ENCODE measurements at places on chromosomes 11 and 22.

DNA sequence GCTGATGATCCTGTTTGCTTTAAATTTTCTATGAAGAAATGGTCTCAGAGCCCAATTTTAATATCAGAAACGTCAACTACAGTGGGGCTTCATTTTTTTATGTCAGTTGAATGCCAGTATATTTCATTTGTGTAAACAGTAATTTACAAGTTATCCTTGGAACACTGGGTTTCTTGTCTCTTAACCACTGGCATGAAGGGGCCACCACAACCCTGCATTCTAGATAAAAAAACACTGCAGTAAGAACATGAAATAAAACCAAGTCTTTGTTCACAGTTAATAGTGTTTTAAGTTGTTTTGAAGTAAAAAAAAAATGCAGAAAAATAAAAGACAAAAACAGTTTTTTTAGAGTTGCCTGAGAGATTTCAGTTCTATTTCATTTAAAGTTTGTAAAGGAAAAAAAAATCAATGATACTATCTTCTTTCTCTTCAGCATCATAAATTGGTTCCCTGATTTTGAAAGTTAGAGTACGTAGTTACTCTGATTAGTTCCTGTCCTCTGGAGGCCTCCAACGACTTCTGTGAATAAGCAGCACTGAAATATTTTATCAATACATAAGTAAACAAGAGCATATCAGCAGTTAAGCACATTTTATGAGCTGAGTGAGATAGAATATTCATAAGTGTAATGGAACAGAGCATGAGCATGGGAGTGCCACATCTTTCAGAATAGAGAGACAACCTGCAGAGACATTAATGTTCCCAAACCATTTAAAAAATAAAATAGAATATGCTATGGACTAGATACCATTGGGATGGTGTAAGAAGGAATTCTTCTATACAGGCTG is 7.8 kb upstream of the DDI1 start:
- no peak for DNase-seq
- no peaks in the 10 kb centered on the region for H3K27me3 ChIP-seq
- H3K4me3 ChIP-seq = no peak overlapping the region
- H3K27ac ChIP-seq = no peak overlapping the region
- H3K36me3 ChIP-seq = no peaks in the 10 kb centered on the region
- no peaks in the 10 kb centered on the region for H3K4me1 ChIP-seq

DNA sequence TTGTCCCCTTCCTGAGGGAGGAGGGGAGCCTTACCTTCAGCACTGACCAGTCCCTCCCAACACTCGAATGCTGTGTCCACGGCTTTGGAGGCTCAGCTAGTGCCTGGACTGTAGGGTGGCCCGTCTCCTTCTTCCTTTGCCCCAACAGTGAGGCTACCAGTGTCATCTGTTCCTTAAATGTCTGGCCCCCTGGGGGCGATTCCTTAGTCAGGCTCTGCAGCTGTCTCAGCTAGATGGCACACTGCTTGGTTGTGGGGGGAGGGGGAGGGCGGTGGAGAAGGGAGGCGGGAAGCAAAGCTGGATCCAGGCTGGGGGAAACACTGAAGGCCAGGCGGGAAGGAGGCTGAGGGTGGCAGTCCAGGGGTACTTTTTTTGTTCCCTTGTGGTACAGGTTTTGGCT is at the start of gene IGSF22:
IGSF22 (minus strand) TSS at position 149 of the 400 bp plus-strand sequence. CDS start 1,952 bp downstream, outside the sequence.
- DNase-seq = no peak
- H3K36me3 ChIP-seq = no peaks in the 10 kb centered on the region
- no peak within 1 kb of the TSS for H3K4me3 ChIP-seq
- H3K27me3 ChIP-seq = no peaks in the 10 kb centered on the region
- H3K27ac ChIP-seq = no peak within 1 kb of the TSS

DNA sequence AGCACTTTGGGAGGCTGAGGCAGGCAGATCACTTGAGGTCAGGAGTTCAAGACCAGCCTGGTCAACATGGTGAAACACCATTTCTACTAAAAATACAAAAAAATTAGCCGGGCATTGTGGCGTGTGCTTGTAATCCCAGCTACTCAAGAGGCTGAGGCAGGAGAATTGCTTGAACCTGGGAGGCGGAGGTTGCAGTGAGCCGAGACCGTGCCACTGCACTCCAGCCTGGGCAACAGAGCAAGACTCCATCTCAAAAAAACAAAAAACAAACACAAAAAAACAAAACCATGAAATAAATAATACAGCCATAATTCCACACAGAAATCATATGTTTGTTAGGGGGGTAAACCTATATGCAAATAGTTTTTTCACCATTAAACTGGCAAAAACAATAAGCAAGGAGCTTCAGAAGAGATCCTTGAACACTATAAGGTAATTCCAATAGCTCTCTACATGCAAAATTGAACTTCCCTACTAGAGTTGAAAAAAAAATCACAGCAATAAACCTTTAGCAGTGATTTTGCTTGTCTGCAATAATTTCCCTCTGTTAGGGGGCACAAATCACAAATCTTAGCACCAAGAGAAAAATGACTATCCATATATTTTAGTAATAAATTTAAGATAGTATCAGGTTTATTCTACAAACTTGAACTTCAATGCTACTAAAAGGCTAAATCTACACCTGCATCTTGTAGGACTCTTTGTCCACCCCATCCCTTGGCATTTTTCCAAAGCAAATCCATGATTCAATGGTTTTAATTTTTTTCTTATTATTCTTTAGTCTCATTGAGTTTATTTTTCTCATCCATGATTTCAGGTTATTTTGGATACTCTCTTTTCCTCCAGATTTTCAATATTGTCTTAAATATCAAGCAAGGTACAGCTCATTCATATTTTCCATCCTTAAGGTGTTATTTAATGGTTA is 3.9 kb downstream of the CSTF3 start:
- no peak for DNase-seq
- no peaks in the 10 kb centered on the region for H3K36me3 ChIP-seq
- peaks cover 13% of the 10 kb centered on the region for H3K4me1 ChIP-seq

GRCh38 chr22:20240447-20240764 is 27.7 kb downstream of the RTN4R start:
- DNase-seq = no peak
- H3K4me1 ChIP-seq = no peaks in the 10 kb centered on the region
- H3K4me3 ChIP-seq = no peak overlapping the region
- H3K27me3 ChIP-seq = no peaks in the 10 kb centered on the region
- no peak overlapping the region for H3K27ac ChIP-seq
- H3K36me3 ChIP-seq = no peaks in the 10 kb centered on the region

DNA sequence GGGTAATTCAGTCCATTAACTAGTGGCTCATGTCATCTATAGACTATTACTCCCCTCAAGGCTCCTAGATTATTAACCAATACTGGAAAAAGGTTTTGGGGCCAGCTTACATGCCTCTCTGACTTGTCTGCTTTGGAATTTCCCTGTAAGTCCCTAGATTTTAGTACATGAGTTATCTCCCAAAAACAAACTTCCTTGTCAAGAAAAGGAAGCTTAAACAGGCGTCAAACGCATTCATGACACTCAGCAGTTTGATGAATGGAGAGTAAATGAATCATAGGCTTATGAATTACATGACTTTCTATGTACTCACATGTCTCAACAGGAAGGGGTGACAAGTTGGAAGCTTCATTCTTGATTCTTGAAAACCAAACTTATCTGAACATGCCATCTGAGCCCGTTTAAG is 70.8 kb downstream of the BLID start:
- DNase-seq = no peak
- H3K27ac ChIP-seq = peak overlapping the region; percentile 98
- no peaks in the 10 kb centered on the region for H3K27me3 ChIP-seq
- H3K36me3 ChIP-seq = no peaks in the 10 kb centered on the region
- no peaks in the 10 kb centered on the region for H3K4me1 ChIP-seq
- H3K4me3 ChIP-seq = no peak overlapping the region

DNA sequence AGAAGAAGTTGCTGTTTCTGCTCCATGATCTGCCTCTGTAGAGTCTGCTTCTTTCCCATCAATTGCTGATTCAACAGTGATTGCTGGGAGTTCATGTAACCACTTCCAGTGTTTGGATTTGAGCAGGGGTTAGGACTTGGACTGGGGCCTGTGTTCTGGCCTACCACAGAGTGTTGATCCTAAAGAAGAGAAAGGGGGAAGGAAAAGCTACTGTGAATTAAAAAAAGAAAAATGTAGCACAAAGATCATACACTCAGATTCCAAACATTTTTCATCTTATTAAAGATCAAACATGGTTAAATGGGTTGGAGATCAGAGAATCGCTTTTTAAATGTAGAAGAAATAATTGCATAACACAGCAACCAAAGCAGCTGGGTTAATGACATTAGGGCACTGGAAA is 67.6 kb upstream of the MTMR2 start:
- no peaks in the 10 kb centered on the region for H3K4me1 ChIP-seq
- H3K36me3 ChIP-seq = no peaks in the 10 kb centered on the region
- H3K4me3 ChIP-seq = no peak overlapping the region
- DNase-seq = no peak

DNA sequence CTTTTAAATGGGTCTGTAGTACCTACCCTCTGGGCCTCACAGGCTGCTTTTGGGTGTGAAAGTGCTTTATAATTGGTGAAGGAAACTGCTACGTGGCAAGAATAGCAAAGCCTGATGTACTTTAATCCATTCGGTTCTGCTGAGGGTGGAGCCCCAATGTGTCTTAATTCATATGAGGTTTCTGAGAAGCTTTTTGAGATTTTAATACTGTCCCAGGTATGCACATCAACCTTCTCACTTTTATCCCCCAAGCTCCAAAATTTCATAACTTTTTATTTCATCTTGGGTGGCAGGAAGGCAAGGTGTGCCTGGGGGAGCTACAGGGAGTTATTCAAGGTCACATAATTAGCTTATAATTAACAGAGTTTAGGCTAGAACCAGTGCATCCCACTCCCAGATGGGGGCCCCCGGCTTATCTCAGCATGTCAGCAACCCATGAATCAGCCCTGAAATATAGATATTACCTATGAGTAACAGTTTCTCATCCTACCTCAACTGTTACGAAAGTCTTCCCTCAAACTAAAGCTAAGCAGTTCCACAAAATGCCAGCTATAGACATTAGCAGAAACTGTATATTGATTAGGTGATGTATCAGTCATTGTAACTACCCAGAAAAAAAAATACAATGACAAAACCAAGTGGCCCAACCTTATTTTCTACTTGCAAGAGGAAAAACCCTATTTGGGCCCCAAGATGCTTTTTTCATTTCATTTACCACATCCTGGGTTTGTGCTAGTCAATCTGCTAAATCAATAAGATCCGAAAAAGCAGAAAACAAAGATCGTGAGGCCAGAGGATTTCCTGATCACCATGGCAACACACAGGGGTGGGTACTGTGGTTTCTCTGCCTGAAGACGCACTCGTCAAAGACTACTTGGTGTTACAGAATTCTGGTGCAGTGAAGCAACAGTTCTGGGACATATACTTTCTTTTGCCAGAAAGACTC is 26.7 kb downstream of the CD44 start:
- H3K4me3 ChIP-seq = no peak overlapping the region
- no peaks in the 10 kb centered on the region for H3K36me3 ChIP-seq
- peak overlapping the region; percentile 87 for H3K27ac ChIP-seq
- H3K4me1 ChIP-seq = peaks cover 87% of the 10 kb centered on the region
- DNase-seq = no peak
- no peaks in the 10 kb centered on the region for H3K27me3 ChIP-seq

DNA sequence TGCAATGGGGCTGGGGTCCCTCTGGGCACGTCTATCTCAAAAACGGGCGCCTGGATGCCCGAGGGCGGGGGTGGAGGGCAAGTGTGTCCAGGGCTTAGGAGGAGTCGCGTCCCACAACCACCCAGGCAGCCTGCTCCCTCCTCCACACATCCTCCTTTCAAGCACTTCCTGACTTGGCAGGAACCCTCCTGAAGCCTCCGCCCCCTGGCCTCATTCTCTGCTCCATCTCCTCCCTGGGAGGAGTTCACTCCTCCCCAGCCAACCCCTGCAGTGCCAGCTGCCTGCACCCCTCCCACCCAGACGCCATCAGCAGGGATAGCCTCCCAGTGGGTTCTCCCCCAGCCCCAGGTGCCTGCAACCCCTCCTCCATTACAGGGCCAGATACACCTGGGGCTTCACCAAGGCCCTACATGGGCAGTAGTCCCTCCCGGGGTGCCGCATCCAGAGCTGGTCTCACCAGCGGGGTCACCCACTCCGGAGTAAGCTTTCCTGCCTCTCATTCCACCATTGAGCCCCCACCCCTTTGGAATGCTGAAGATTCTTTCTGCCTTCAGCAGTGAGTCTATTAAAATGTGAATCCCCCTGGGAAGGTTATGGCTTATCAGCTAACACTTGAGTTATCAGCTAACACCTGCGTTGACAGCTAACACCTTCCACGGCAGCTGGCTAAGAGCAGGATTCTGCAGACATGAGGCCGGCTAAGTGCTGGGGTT is 24.4 kb downstream of the RTN4R start:
- no peaks in the 10 kb centered on the region for H3K4me1 ChIP-seq
- no peak for DNase-seq
- peak overlapping the region; percentile 27 for H3K27ac ChIP-seq
- H3K36me3 ChIP-seq = no peaks in the 10 kb centered on the region
- no peak overlapping the region for H3K4me3 ChIP-seq
- H3K27me3 ChIP-seq = no peaks in the 10 kb centered on the region

DNA sequence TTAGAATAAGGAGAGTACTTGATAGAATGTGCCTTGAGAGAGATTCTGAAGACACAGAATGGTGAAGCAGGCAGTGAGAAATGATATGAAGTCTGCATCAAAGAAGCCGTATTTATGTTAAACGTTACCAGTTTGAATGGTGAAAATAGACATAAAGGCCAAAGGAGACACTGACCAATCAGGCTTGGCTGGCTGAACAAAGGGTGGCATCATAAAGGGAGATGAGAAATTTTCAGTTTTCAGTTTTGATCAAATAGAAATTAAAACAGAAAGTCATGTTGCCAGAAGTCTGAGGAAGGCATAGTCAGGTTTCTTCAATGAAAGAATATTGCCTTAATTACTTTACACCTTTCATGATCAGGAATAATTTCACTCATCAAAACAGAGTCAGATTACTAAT is 6.6 kb downstream of the OR51F1 start:
- no peak overlapping the region for H3K4me3 ChIP-seq
- no peak for DNase-seq
- H3K27ac ChIP-seq = no peak overlapping the region
- H3K4me1 ChIP-seq = no peaks in the 10 kb centered on the region
- no peaks in the 10 kb centered on the region for H3K27me3 ChIP-seq

GRCh38 chr22:17350292-17350691 is 19.0 kb upstream of the CECR2 start:
- H3K4me1 ChIP-seq = no peaks in the 10 kb centered on the region
- DNase-seq = no peak
- H3K27ac ChIP-seq = no peak overlapping the region
- H3K27me3 ChIP-seq = no peaks in the 10 kb centered on the region
